HCEC 1CT (cell line): ENCODE measurements at places on chromosomes 1 and 21.

DNA sequence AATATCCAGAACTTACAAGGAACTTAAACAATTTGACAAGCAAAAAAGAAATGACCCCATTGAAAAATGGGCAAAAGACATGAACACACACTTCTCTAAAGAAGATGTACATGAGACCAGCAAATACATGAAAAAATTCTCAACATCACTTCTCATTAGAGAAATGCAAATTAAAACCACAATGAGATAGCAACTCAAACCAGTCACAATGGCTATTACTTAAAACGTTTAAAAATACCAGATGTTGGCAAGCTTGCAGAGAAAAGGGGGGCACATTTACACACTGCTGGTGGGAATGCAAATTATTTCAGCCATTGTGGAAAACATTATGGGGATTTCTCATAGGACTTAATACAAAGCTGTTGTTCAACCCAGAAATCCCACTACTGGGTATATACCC, 1634.0 kb downstream of the NCAM2 start:
- DNase-seq, result no peak

GRCh38 chr1:201710632-201711597, 118.0 kb upstream of the IPO9 start:
- no peak for DNase-seq

GRCh38 chr1:66033781-66034180, 241.1 kb downstream of the PDE4B start:
- no peak for DNase-seq

GRCh38 chr1:71083271-71083670, 2.4 kb upstream of the ZRANB2 start:
- DNase-seq, result no peak

DNA sequence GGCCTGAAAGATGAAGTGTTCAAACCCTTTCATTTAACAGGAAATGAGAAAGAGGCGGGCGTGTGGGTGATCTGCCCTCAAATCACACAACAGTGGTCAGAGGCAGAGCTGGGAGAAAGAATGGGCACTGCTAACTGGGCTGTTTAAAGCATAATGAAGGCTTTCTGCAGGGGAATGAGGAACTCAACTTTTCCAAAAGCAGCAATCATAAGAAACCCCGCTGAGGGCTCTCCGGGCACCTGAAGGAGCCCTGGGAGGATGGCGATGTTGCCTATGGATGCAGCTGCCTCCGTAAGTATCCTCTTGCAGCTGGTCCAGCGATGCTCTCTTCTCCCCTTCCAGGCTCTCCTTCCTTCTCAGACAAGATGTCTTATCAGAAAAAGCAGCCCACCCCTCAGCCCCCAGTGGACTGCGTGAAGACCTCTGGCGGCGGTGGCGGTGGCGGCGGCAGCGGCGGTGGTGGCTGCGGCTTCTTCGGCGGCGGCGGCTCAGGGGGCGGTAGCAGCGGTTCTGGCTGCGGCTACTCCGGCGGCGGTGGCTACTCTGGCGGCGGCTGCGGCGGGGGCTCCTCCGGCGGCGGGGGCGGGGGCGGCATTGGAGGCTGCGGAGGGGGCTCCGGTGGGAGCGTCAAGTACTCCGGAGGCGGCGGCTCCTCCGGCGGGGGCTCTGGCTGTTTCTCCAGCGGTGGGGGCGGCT, 1.2 kb downstream of the LORICRIN start:
- no peak for DNase-seq

- DNase-seq, result no peak
Observed at GRCh38 chr1:9482816-9483572, 56.3 kb upstream of the SLC25A33 start.

GRCh38 chr1:29224356-29224837, 6.3 kb downstream of the MECR start:
- no peak for DNase-seq

- peak; percentile 75 for DNase-seq
Observed at GRCh38 chr21:39387461-39388037, 38.7 kb upstream of the HMGN1 start.

- DNase-seq, result peak; percentile 49
Observed at GRCh38 chr1:46087891-46088290, 44.5 kb downstream of the PIK3R3 start.

DNA sequence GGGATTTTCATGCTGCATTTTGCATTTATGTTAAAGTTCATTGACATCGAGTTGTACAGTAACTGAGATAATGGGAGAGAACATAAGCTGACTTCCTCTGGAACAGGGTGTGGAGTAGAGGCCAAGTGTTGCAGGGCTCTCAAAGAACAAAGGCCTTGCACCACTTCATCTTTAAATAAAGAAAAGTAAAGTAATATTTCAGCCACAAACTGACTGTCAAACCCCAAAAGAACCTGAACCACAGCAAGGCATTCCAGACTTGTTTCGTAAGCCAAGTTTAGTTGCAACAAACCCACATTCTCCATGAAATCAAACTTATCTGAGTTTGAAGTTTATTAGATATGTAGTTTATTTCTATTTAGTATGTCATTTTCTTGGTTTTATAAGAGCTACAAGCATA, 19.1 kb upstream of the HMGCS2 start:
- no peak for DNase-seq
